ENCODE measurements at places on chromosomes 4 and X. TPM values are rescaled to one million over a fixed set of nuclear protein-coding genes. Genes with fewer than 3 reads are reported as not detected.

DNA sequence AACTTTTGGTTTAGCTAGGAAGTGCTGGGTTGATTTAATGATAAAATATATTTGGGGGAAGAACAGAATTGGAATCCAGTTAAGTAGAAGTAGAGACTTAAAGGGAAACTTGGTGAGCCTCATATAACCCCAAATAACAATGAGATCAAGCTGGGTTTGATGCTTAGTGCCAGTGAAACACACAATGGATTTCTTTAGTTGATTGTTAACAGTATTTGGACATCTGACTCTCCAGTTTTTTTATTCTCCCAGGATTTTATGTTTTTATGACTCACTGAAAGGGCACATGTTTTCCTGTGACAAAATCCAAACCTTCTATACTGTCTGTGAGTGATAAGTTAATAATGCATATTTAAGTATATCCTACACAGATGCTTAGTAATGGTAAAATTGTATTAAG is 2.7 kb upstream of the NEUROG2 start:
- no peak for DNase-seq

GRCh38 chrX:106404512-106404911 is 207.3 kb upstream of the RADX start:
- no peak for DNase-seq

GRCh38 chr4:45865781-45866180 is 258.1 kb downstream of the GABRG1 start:
- no peak for DNase-seq

- DNase-seq = no peak
These were observed 147.9 kb downstream of the PTCHD1 start for GRCh38 chrX:23482561-23482960.

Gene NMU
- 5.8 TPM for total RNA-seq

GRCh38 chr4:40976343-40976742 is 226.6 kb downstream of the NSUN7 start:
- DNase-seq = no peak

Gene SYTL5
- total RNA-seq = under 0.01 TPM

Gene FAM9C
- not detected for total RNA-seq

DNA sequence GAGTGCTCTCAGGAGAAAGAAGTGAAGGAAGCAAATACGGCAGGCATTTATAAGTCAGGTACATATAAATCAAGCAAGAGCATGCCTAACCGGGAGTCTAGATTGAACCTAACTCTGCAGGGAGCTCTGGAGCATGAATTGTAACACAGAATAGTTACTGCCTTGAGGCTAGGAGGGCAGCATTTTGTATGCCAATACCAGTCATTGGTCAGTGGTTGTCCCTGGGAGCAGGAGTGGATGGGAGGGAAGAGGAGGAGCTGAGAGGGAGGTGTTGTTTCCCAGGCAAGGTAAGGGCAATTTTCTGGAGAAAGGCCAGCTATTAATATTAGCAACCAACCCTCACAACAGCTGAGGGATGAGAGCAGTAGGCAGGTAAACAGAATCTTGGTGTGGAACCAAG is 224.7 kb upstream of the DCAF8L1 start:
- DNase-seq = no peak

DNA sequence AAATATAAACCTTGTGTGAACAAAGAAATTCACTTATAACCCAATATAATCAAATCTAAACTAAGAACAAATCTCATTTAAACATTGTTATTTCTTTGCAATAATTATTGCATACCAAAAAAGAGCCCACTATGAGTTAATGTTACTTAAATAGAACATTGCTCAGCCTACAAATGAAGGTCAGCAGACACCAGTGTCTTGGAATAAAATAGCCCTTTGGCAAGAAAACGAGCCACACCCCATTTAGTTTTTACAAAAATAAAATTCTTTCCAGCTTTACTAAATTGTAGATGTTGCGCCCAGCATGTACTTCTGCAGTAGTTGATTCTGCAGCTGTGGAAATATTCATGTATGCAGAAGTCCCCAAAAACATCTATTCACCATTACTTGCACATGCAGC is 12.2 kb downstream of the PLS3 start:
- DNase-seq = no peak

Gene CXCL1
- total RNA-seq = 1.4 TPM

Gene CXorf49
- not detected for total RNA-seq

Gene JAKMIP1
- not detected for total RNA-seq

Measured in uterus (tissue), 4 donors.